RWPE1 (cell line): ENCODE measurements at places on chromosomes 2 and 18.

DNA sequence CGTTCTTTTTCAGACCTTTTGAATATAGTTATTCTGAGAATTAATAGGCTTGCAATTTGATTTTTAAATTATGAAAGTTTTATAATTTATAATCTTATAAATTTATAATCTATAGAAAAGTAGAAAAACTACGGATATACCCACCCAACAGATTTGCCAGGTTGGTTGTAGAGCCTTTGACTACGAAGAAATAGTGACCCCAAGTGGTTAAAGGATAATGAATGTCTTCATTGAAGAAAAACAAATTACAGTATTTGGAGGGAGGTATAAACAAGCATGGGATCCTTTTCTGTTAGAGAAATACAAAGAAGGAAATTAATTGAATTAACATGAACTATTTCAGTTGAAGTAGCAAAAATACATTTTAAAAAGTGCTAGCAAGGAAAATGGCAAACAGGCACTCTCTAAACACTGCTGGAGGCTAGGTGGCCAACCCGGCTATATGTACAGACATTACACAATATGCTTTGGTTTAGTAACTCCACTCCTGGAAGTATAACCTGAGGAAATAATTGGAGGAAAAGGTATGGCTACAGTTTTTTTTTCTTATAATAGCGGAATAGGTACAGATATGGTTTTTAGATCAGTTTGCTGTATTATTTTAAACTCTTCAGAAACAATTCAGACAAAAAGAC lies 110.9 kb downstream of the MIB1 start:
- peak; percentile 8 for DNase-seq

GRCh38 chr2:43345391-43345813 lies 119.0 kb upstream of the ZFP36L2 start:
- no peak for DNase-seq

DNA sequence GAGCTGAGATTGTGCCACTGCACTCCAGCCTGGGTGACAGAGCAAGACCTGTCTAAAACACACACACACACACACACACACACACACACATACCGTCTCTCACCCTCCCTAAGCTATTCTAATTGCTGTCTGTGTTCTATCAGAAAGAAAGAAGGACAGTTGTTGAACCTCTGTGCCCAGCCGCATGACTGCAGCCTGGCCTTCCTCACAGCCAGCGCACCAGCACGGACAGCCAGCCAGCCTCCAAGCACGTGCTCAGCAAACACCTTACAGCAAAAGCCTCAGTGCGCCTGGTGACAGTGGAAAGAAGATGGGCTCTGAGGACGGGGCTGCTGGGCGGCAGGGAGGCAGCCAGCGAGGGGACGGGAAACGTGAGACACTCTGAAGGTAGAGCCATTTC lies 58.0 kb downstream of the ZNF516 start:
- no peak for DNase-seq

- DNase-seq = no peak
These were observed 19.8 kb downstream of the TET3 start for GRCh38 chr2:74004212-74005182.

- no peak for DNase-seq
These were observed 125.8 kb downstream of the MTCL1 start for GRCh38 chr18:8831112-8831511.

GRCh38 chr2:239412905-239413603 lies 12.2 kb upstream of the HDAC4 start:
- DNase-seq = no peak

- DNase-seq = no peak
These were observed 68.8 kb upstream of the ZNF397 start for GRCh38 chr18:35172009-35172408.

DNA sequence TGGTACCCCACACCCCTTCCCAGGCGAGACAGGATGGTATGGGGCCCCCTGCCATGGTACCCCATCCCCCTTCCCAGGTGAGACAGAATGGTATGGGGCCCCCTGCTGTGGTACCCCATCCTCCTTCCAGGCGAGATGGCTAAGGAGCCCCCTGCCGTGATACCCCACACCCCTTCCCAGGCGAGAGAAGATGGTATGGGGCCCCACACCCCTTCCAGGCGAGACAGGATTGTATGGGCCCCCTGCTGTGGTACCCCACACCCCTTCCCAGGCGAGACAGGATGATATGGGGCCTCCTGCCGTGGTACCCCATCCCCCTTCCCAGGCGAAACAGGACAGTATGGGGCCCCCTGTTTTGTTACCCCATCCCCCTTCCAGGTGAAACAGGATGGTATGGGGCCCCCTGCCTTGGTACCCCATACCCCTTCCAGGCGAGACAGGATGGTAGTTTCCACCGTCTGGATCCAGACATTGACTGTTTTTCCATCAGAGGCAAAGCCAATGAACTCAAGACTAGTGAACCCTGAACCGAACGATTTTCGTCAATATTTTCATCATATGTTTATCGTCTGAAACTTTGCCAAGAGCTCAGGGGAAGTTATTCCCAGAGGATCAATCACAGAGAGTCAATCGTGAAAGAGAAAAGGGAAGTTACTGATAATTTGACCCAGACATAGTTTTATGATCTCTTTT lies 75.0 kb downstream of the MYCN start:
- DNase-seq = no peak

- DNase-seq = no peak
These were observed 1.6 kb upstream of the ASIC4 start for GRCh38 chr2:219512524-219513216.

- DNase-seq = no peak
These were observed 7.5 kb upstream of the DLX2 start for GRCh38 chr2:172109988-172110811.

DNA sequence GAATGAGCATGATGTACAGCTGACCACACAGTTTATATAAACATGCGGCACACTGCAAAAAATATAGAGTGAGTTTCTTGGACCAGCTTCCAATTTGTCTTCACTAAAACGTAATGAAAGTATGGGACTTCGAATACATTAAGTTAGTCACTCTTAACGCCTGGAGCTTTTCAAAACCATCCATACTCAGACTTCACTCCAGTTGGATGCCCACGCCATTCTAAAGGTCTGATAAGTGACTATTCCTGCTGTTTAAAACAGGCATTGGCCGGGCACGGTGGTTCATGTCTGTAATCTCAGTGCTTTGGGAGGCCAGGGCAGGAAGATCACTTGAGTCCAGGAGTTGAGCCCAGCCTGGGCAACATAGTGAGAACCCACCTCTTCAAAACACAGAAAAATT lies 84.6 kb downstream of the MYL12B start:
- no peak for DNase-seq

GRCh38 chr2:110153416-110153815 lies 37.8 kb upstream of the MALL start:
- DNase-seq = no peak

DNA sequence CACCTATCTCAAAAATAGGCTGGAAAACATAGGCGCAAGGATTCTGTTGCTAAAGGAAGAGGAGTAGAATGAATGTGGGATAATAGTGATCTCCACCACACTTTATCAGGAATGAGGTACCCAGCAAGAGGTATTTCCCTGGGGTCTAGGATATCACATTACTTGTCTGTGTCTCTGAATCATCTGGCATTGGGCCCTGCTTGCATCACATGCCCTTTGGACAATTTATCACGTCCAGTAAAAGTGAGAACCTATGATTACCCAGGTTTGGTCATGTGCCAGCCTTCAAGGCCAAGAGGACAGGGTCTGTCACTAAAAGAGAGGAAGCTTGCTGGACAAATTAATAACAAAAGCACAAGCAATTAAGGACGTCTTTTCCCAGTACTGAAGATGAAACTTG lies 11.4 kb upstream of the TRAPPC8 start:
- peak; percentile 2 for DNase-seq

GRCh38 chr18:22868831-22869230 lies 64.3 kb upstream of the RBBP8 start:
- no peak for DNase-seq

DNA sequence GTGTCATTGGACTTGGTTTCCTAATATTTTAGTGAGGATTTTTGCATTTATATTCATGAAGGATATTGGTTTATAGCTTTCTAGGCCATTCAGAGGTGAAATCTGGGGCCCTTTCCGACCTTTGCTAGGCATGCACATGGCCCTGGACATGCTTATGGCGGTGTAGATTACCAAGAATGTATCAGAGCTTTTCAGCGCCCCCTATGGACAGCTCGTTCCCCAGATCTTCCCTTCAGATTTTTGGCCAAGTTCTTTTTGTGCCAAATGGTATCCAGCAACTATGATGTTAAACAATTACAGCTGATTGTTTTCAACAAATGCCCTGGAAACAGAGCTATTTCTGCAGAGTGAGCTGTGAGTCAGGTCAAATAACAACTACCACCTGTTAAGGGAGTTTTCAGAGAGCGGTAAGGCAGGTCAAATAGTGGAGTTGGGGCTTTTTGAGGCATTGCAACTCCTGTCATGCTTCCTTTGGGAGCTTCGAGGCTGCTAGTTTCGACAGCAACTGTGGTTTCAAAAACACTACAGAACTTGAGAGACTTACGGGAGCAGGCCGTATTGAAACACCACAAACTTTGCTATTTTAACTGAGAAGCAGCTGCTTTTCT lies 188.3 kb downstream of the ZNF516 start:
- no peak for DNase-seq

- no peak for DNase-seq
These were observed 3.6 kb upstream of the DLX2 start for GRCh38 chr2:172106108-172106961.

DNA sequence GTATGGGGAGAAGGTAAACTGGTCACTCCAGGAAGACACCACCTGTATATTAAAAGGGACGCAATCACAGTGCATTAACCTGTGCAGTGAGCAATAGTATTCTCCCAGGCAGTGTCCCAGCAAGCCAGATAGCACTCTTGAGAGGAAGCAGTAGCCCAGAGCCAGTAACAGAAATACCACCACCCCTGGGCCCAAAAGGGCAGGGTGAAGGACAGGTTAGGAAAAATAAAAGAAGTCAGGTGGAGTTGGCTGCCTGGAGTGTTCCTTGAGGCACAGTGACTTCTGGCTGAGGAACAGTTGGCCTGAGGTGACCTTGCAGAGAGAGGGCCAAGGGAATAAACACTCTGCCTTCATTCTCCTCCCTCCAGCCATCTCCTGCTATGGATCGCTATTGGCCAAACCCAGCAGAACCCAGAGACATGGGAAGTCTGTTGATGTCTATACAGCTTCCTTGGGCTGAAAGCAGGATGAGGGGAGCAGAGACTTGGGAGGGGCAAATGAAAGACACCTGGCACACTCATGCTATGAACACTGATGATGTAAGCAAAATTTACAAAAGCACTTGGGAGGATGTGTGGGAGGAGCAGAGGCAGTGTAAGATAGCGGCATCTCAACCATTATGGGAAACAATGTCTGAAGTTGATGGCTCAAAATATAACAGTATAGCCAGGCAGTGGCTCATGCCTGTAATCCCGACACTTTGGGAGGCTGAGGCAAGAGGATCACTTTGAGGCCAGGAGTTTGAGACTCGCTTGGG lies 7.5 kb downstream of the C18orf32 start:
- no peak for DNase-seq

- no peak for DNase-seq
These were observed 157.3 kb downstream of the KLHL29 start for GRCh38 chr2:23542230-23542789.

DNA sequence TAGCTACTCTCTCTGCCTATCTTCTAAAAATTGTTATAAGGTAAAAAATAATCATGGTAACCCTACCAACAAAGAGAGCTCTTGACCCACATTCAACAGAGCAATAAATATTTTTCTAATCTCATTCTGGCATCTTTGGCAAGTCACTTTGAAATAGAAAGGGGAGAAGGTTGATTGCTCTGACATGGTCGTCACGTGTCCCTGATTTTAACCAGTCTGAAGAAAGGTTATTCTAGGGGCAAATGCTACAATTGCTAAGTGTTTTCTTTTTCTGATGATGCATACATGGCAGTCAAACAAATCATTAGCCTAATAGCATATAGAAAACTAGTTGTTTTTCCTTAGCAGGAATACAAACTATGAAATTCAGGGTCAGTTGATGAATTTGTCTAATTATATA lies 153.3 kb upstream of the MAP3K20 start:
- DNase-seq = no peak

DNA sequence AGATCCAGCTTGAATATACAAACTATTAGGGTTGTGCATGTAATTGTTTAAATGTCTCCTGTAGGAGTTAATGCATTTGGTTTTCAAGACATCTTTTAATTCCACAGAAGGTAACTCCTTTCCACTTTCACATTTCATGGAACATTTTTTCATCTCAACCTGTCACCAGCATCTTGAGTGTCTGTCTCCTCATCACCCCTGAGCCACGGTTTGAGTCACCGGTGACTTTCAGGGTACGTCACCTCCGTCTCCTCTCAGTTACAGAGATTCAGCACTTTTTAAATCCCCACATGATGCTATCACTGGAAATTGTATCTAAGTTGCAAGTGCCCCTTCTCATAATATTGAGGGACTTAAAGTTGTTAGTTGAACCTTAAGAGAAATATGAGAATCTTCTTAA lies 25.3 kb downstream of the GPR55 start:
- no peak for DNase-seq

DNA sequence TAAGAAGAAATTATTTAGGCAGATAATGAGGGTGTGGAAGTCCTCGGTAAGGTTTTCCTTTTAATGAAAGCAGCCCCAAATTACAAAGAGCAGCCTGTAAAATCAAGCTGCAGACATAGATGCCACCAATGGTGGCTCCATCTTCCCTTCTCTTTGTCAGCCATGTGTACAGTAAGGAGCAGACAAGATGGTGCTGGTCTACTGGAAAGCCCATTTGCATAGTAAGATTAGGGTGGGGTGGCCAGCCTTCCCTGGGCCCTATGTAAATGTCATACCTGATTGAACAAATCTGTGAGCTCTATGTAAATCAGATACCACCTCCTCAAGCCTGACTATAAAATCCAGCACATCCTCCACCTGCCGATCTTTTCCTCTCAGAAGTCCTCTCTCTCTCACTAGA lies 154.4 kb upstream of the SERTAD2 start:
- no peak for DNase-seq

DNA sequence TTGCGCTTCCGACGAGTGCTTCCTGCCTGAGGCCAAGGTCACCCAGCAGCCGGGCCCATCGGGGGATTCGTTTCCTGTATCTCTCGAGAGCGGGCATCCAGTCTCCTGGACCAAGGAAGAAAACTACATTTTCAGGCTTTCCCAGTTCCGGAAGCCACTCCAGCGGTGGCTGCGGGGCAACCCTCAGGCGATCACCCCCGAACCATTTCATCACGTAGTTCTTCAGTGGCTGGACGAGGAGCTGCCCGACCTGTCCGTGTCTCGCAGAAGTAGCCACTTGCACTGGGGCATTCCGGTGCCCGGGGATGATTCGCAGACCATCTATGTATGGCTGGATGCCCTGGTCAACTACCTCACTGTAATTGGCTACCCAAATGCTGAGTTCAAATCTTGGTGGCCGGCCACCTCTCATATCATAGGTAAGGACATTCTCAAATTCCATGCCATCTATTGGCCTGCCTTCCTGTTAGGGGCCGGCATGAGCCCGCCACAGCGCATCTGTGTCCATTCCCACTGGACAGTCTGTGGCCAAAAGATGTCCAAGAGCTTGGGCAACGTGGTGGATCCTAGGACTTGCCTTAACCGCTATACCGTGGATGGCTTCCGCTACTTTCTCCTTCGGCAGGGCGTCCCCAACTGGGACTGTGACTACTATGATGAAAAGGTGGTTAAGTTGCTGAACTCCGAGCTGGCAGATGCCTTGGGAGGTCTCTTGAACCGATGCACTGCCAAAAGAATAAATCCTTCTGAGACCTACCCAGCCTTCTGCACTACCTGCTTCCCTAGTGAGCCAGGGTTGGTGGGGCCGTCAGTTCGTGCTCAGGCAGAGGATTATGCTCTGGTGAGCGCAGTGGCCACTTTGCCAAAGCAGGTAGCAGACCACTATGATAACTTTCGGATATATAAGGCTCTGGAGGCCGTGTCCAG lies 1.0 kb downstream of the MARS2 start:
- DNase-seq = peak; percentile 3
